HFFc6 (cell line): ENCODE measurements at places on chromosomes 4 and X. TPM values are rescaled to one million over a fixed set of nuclear protein-coding genes. Genes with fewer than 3 reads are reported as not detected.

Gene SASH3
- total RNA-seq, result not detected in 2 replicates

Gene TRIML2
- total RNA-seq, result 0.93 to 2.4 TPM (median 1.6 TPM) in 3 replicates

Gene RPA4
- 0.18 to 0.43 TPM (median 0.25 TPM) in 3 replicates for total RNA-seq

Gene FGA
- not detected in 3 replicates for total RNA-seq

Gene ODAPH
- not detected in 3 replicates for total RNA-seq

Gene GC
- not detected in 2 replicates for total RNA-seq

Gene ARHGAP10
- total RNA-seq, result 30.3 to 36.2 TPM (median 33.2 TPM) in 3 replicates

Gene RTL3
- 0.21 to 0.40 TPM (median 0.35 TPM) in 3 replicates for total RNA-seq

Gene PCDH10
- 26.4 to 140 TPM (median 95.7 TPM) in 3 replicates for total RNA-seq

Gene MAD2L1
- 17.3 to 32.3 TPM (median 31.3 TPM) in 3 replicates for total RNA-seq

Gene SPATA4
- total RNA-seq, result 0.32 TPM in 1 of 3 replicates, not detected in the others

Gene MAGEB17
- total RNA-seq, result not detected in 3 replicates

Gene FATE1
- not detected in 2 replicates for total RNA-seq

Gene USP17L15
- not detected in 2 replicates for total RNA-seq

Gene DCX
- total RNA-seq, result not detected in 2 replicates

Gene MSX1
- total RNA-seq, result 5.6 to 7.6 TPM (median 5.6 TPM) in 3 replicates
